ENCODE measurements at places on chromosomes 4 and X. TPM values are rescaled to one million over a fixed set of nuclear protein-coding genes. Genes with fewer than 3 reads are reported as not detected.

GRCh38 chr4:39025552-39026085, 6.6 kb downstream of the TMEM156 start:
- H3K36me3 ChIP-seq: no peaks in the 10 kb centered on the region
- peak overlapping the region; percentile 74 for H3K27ac ChIP-seq
- H3K4me1 ChIP-seq: peaks cover 8% of the 10 kb centered on the region
- no peaks in the 10 kb centered on the region for H3K27me3 ChIP-seq

DNA sequence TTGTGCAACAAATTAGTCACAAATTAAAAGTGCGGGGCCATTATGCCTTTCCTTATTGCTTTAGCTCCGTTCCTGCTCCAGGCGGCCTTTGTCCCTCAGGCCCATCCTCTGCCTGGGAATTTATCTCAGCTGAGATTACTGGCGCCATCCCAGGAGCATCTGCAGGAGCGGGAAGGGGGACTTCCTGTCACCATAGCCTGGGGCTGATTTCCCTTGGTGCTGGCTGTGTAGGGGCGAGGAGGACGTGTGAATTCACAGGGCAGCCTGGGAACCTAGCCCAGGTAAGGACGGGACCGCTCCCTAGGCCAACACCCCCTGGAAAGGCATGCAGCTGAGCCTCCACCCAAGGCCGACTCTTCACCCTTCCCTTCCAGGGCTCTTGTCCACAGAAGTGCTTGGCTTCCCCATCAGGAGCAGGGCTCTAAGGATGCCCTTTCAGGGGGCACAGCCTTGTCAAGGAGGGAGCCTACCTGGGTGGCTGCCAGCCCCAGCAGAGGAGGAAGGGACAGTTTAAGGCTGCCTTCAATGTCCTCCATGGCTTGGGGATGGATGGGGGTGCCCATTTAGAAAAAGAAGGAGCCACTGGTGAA, 72.6 kb upstream of the NKX1-1 start:
- no peaks in the 10 kb centered on the region for H3K4me1 ChIP-seq
- H3K27ac ChIP-seq: no peak overlapping the region
- no peaks in the 10 kb centered on the region for H3K36me3 ChIP-seq
- H3K4me3 ChIP-seq: no peak overlapping the region

DNA sequence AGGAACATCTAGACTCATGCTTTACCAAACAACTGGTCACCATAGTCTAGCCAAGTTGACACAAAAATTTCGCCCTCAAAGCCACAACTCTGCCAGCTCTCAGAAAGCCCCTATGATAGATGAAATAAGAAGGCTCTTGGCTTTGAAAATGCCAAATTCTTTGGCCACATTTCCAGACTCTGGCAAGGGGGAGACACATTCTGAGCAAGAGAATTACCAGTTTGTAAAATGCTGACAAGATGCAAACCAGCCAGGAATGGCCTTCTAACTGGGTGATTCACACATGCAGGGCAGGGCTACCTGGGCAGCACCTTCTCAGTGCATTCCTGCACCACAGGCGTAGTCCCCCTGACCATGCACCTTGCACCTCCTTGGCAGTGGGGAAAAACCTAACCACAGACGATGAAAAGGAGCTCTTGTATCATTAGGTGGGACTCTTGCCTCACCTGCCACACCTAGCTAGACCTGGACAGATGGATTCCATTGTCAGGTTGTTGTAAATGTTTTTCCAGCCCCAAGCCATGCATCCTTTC, 77.4 kb upstream of the CPEB2 start:
- no peaks in the 10 kb centered on the region for H3K36me3 ChIP-seq
- no peak overlapping the region for H3K27ac ChIP-seq
- H3K27me3 ChIP-seq: no peaks in the 10 kb centered on the region

DNA sequence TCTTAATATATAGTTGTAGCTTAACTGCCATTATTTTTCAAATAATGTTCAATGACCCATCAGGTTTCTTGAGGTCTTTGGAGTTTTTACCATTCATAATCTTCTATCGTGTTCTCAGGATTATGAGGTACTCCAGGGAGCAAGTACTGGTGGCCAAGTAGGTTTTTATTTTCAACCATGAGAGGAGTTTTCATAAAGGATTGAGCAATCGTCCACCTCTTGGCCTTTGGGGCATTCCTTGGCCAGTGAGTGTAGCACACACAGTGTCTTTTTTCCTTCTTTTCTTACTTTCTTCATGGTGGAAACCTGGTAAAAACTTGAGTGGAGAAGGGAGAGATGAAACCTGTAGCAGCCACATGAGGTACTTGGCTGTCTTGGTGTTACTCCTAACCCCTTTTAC, 567.0 kb upstream of the NR3C2 start:
- no peaks in the 10 kb centered on the region for H3K36me3 ChIP-seq
- no peak overlapping the region for H3K4me3 ChIP-seq
- H3K4me1 ChIP-seq: no peaks in the 10 kb centered on the region
- DNase-seq: no peak

GRCh38 chrX:130848763-130849162, 54.2 kb downstream of the ENOX2 start:
- H3K4me1 ChIP-seq: no peaks in the 10 kb centered on the region
- no peaks in the 10 kb centered on the region for H3K36me3 ChIP-seq
- no peaks in the 10 kb centered on the region for H3K27me3 ChIP-seq
- DNase-seq: no peak
- no peak overlapping the region for H3K27ac ChIP-seq

DNA sequence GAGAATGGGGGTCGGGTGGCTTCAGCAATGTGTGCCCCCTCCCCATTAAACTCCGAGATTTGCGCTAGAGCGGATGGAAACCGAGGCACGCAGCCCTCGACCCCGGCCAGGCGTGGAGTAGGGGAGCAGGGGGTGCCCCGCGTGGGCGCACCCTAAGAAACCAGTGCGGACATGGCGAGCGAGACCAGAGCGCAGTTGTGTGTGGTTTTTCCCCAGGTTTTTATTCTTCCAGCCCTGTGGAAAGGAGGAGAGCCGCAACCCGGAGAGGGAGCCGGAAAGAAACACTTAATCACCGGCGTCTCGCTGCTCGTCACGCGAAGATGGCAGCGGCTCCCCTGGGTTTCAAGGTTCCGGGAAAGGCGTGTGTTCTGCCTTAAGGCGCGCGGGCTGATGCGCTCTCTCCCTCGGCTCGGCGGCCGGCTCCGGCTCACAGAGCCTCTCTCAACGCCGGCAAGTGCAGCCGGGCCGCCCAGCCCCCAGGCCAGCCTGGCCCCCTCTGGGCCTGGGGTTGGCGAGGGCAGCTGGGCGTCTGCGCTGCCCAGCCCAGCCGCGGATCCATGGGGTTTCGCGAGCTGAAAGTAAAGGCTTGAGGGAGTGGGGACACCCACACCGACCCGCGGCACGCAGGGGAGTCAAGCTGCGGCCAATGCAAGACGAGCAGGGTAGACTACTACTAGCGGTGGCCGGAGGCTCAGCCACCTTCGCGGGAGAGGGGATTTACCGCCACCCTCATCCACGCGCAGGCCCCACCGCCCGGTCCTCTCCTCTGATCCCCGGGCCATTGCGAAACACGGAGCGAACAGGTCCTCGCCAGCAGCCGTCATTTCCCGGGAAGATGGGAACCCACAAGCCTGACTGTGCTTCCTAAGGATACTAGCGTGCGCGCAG, 74.0 kb upstream of the BCOR start:
- H3K36me3 ChIP-seq: no peaks in the 10 kb centered on the region
- peak overlapping the region; percentile 1 for H3K4me3 ChIP-seq
- peaks cover 47% of the 10 kb centered on the region for H3K4me1 ChIP-seq
- H3K27me3 ChIP-seq: no peaks in the 10 kb centered on the region
- peak; percentile 25 for DNase-seq

DNA sequence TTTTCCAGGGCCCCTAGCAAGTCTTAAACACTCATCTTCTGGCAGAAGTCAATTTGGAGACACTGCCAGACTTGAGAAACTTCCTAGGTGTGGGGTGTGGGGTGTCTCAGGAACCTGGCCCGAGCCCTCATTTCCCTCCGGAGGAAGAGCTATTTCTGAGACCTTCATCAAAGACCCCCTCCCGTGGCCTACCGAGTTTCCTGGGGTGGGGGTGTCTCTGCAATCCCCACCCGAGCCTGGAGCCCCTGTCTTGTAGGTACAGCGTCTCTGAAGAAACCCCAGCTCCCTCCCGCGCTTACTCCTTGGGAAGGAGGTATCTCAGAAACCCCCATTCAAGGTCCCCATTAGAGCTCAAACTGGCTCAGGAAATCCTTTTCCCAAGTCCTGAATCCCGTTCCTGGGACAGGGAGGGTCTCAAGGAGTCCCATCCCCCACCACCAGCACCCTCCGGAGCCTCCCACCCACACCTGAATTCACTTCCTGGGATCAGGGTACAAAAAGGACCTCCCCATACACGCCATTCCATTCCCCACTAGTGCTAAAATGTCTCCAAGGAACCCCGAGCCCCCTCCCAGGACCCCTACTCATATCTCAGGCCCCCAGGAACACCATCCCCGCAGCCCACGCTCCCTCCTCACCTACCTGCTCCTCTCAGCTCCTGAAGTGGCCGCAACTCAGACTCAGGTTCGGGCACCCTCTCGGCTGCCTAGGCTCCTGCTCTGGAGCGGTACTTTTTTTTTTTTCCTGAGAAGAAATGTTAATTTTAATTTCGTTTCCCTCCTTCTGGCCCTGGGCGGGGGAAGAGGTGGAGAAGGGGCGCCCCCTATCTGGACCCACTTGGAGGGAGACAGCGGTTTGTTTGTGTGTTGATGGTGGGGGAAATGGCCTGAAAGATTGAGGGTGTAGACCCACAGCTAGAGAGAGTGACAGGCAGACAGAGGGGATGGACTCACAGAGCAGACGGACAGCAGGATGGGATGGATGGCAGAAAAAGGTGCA, 1.1 kb downstream of the SLC38A5 start:
- H3K36me3 ChIP-seq: no peaks in the 10 kb centered on the region
- peaks cover 2% of the 10 kb centered on the region for H3K27me3 ChIP-seq
- DNase-seq: no peak
- H3K4me1 ChIP-seq: no peaks in the 10 kb centered on the region
- peak overlapping the region; percentile 7 for H3K27ac ChIP-seq

- no peak overlapping the region for H3K4me3 ChIP-seq
- no peak overlapping the region for H3K27ac ChIP-seq
- H3K36me3 ChIP-seq: no peaks in the 10 kb centered on the region
- DNase-seq: no peak
- no peaks in the 10 kb centered on the region for H3K27me3 ChIP-seq
- no peaks in the 10 kb centered on the region for H3K4me1 ChIP-seq
Observed at GRCh38 chr4:52873861-52874343, 11.8 kb downstream of the RASL11B start.

GRCh38 chrX:45166781-45167180, 33.9 kb downstream of the DIPK2B start:
- no peaks in the 10 kb centered on the region for H3K36me3 ChIP-seq
- H3K27ac ChIP-seq: no peak overlapping the region
- no peaks in the 10 kb centered on the region for H3K27me3 ChIP-seq
- DNase-seq: no peak
- H3K4me3 ChIP-seq: no peak overlapping the region
- H3K4me1 ChIP-seq: no peaks in the 10 kb centered on the region

DNA sequence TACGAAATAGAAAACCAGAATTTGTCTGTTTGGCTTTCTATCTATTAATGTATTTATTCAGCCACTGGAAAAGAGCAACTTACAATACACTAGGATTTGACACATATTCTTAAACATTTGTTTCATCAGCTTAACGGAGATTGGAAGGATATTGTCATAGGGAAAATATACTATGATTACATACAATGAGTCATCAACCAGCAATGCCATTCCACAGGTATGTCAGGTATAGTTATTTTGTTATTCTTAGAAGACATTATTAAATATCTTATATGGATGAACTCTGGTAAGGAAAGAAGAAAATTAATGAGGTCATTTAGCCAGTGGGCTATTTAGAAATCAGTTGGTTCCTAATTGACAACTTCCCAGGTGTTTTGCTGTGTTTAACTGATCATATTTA, 926.6 kb downstream of the STIM2 start:
- H3K4me3 ChIP-seq: no peak overlapping the region
- H3K36me3 ChIP-seq: no peaks in the 10 kb centered on the region
- H3K4me1 ChIP-seq: no peaks in the 10 kb centered on the region
- H3K27me3 ChIP-seq: no peaks in the 10 kb centered on the region
- no peak for DNase-seq
- H3K27ac ChIP-seq: no peak overlapping the region

- peak; percentile 35 for DNase-seq
- no peaks in the 10 kb centered on the region for H3K36me3 ChIP-seq
- no peak overlapping the region for H3K27ac ChIP-seq
- peaks cover 14% of the 10 kb centered on the region for H3K4me1 ChIP-seq
Observed at GRCh38 chrX:48493890-48494364, 14.9 kb upstream of the PORCN start.

The FDCSP gene
- total RNA-seq: not detected

The RTL5 gene
- total RNA-seq: 2.1 TPM

The SPIN2B gene
- 10.3 TPM for total RNA-seq

The TMEM31 gene
- total RNA-seq: not detected

The HAUS3 gene
- 16.0 TPM for total RNA-seq

The KCNIP4 gene
- total RNA-seq: not detected

The SLBP gene
- total RNA-seq: 63.1 TPM

The CYP2U1 gene
- 5.8 TPM for total RNA-seq

The FAM9C gene
- total RNA-seq: not detected

The UBL4A gene
- 31.4 TPM for total RNA-seq
